ENCODE measurements at places on chromosomes 2 and 18.
A peak's percentile ranks its signal among the peaks of the same experiment; 100 is the strongest.

- no peak for DNase-seq
Measured at GRCh38 chr2:16142383-16143361, 202.3 kb downstream of the MYCN start.

DNA sequence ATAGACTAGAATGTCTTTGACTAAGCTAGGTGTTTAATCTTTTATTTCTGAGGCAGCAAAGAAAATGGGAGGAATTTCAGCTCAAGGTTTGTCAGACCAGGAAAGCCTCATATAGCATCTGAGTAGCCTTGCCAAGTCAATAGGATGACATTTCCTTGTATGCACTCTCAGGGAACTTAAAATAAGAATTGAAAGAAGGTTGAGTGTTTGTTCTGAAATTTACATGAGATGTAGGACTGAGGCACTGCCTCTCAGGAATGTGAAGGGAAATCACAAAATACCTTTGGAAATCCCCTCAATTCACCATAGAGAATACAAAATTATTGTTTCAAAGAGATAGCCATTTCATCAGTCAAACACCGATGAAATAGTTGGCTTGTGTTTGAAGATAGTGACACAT lies 392.0 kb upstream of the NRP2 start:
- DNase-seq, result no peak

DNA sequence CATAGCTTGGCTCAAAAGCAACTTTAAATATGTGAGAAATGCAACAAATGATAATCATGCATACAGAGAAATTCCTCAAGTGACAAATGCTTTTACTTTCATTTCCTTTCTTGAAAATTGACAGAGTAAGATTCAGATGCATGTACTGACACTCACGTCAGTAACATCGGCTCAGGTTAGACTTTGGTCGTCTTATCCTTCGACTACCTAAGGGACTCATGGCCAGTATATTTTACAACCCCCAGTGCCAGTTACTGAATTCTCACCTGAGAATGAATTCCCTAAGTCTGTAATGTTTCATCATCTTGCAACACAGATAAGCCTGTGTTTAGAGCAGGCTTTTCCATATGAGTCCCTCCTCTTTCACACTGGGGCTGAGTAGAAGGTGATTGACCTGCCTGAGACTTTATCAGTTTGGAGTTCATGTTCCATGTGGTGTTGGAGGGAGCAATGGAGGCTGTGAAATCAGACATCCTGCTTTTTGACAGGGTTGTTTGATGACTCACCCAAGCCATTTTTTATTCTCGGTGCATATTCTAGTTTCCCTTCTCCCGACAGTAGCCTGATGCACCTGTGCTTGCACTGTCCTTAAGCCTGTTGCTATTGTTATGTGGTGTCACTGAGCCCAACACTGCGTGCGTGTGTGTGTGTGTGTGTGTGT lies 30.5 kb upstream of the ATP8B1 start:
- no peak for DNase-seq

- DNase-seq, result peak; percentile 62
Measured at GRCh38 chr2:196131384-196131937, 39.9 kb downstream of the STK17B start.

DNA sequence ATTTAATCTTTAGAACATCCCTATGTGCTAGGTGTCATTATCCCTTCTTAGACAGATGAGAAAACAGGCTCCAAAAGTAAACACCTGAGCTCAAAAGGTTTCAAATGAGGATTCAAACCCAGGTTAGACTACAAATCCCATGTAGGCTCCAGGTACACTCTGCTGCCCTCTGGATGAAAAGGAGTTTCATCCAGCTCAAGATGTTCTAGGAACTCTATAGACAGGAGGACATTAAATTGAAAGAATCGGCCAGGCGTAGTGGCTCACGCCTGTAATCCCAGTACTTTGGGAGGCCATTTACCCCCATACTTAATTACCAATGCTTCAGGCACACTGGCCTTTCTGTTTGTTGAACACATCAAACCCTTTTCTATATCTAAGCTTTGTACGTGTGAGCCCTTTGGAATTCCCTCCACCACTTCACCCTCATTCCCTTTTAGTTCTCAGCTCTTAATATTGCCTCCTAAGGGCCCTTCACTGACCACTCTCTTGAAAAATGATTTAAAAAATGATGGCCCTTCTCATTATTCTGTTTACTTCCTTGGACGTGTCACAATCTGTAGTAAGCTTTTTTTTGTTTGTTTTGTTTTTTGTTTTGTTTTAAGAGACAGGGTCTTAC lies 10.7 kb downstream of the SLC25A12 start:
- no peak for DNase-seq

DNA sequence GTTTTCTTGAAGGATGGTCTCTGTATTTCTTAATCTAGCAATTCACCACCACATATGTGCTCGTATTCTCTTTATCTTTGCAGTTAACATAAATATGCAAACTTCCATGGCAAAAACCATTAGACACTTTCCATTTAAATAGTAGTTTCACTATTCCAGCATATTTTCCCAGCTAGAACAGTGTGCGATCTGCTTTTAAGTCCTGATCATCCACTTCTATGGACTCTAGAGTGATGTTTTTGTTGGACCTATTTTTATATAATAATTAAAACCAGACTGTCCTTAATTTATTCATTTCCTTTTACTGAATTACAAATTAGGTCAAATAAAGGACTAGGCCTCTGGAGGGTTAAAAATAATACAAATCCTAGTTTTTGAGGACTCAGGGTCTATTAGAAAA lies 418.4 kb upstream of the TRIB2 start:
- no peak for DNase-seq

- no peak for DNase-seq
Measured at GRCh38 chr2:126300348-126300747, 355.6 kb upstream of the GYPC start.

GRCh38 chr2:7905756-7906155 lies 776.1 kb upstream of the ID2 start:
- no peak for DNase-seq

DNA sequence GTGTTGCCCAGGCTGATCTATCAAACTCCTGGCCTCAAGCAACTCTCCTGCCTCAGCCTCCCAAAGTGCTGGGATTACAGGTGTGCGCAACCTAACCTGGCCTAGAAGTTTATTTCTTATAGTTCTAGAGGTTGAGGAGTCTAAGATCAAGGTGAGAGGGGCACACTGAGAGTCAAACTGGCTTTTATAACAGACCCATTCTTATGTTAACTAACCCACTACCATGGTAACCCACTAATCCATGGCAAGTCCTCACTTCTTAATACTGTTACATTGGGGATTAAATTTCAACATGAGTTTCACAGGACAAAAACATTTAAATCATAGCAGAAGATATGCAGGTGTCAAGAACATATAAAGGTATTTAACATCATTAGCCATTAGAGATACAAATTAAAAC lies 50.6 kb downstream of the MDH1 start:
- DNase-seq, result no peak

DNA sequence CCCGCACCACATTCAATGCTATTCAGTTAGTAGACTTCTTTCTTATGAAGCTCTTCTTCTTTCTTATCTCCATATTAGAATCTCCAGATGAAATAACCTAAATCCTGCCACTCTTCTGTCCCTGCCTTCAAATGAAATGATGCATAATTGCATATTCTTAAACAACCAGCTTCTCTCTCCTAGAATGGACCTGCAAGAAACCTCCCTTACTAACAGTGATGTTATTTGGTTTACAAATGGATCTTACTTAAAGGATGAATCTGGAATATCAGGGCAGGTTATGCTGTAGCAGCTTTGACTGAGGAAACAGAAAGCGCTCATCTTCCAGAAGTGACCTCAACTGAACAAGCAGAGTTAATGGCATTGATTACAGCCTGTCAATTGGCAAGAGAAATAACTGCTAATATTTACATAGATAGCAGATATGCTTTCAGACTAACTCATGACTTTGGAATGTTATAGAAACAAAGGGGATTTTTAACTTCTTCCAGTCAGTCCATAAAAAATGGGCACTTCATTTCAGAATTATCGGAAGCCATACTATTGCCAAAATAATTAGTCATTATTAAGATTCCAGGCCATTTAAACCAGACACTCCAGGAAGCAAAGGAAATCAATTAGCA lies 755.7 kb upstream of the HS6ST1 start:
- DNase-seq, result no peak

- DNase-seq, result peak; percentile 25
Measured at GRCh38 chr18:58135701-58136331, 91.8 kb downstream of the NEDD4L start.

DNA sequence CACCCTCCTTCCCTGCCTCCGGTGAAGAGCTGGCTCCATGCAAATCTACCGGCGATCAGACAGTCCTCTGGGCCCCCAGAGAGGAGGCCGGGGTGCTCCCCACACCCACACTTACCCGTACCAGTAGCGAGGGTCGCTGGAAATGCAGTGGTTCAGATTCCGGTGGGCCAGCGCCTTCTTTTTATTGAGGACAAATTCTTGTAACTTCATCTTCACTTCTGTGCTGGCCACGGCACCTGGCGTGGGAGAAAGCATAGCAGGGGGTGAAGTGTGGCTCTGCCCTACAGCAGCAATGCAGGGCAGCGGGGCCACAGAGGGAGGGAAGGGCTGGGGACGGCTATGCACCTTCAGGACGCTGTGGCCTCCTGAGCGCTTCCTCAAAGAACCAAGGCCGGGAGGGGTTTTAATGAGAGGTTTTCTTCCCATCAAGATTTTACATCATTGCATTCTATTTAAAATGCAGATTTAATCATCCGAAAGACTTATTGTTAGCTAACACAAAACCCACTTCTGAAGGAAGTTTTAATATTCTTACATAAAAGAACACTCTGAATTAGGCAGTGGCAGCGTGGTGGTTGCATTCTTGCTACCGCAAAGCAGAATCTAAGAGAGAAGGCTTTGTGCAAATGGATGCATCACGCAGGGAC lies 237.0 kb downstream of the HDAC4 start:
- DNase-seq, result no peak

- no peak for DNase-seq
Measured at GRCh38 chr18:78913830-78914231, 65.8 kb upstream of the SALL3 start.

DNA sequence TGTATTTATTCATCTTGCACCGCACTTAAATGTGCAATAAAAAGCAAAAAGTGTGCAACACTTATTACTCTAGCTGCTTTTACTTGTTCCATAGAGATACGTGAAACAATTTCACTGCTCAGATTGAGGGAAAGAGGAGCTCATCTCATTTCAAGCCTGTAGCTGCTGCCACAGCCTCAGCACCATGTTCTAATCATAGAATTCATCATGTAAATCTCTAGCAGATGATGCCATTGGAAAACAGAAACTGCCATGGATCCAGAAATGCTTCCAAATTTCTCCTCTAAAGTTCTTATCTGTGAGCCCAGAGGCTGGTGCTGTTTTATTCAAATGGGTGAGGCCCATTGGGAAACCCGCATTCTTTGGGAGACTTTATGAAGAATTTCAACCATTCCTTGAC lies 2.0 kb downstream of the CDC42EP3 start:
- DNase-seq, result no peak

GRCh38 chr2:120722246-120722567 lies 13.5 kb upstream of the GLI2 start:
- DNase-seq, result no peak

DNA sequence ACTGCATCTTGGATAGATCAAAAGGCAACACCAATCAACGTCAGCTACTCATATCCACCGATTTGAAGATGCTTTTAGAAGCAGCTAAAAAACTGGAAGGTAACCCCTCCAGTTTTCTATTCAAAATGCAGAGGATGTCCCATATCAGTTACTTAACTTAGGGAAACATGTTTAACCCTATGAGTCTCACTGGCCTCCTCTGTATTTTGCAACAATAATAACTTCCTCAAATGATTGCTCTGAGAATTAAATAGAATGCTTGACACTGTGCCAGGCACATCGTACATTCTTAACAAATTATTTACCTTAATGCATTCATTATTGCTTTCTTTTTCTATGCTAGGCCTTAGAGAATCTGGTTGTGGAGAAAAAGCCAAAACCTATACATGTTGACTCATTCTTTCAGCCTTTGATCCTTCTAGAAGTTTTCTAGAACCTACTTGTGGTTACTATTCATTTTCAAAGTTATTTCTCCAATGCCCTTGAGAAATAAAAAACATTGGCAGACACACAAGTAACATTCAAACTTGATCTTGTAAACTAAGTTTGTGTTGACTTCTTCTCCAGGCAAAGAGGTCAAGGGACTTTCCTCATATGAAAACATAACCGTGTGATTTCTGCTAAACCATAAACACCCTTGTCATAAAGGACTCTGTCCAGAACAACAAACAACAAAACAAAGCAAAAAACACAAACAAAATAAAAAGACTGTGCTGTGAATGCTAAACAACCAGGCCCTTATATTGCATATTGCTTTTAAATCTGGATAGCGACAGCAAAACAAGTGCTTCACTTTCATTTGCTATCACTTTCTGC lies 4.6 kb downstream of the DOCK10 start:
- DNase-seq, result no peak

DNA sequence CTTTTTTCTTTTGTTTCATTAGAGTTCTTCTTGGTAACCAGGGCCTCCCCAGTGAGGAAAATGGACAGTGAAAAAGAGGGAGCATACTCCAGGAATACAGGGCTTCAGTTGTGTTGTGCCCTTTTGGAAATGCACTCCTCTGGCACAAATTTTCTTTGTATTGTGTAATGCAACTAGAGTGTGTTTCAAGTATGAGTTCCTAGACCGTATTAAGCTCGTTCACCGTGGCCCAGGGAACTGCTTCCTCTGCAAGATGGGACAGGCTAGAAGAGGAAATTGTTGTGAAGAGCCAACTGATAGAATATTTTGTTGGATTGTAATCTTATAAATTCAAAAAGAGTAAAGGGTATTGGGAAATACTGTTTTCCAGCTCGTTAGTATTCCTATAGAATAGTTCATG lies 137.2 kb upstream of the TTC39C start:
- DNase-seq, result no peak

- no peak for DNase-seq
Measured at GRCh38 chr2:46703588-46703987, 212.0 kb downstream of the MCFD2 start.

DNA sequence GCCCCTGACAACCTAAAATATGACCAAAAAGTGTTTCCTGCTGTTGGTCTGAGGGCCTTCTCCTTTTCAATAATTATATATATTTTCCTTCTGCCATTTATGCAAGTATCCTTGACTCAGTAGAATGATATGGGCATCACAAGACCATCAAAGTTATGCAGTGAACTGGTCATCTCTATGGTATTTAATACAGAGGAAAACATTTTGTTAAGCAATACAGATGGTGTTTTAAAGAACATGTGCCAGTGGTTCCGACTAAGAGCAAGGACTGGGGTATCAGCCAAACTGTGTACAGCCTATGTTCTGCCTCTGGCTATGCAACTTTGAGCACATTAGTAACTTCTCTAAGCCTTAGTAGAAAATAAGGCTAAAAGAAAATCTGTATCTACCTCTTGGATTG lies 179.0 kb downstream of the TRABD2A start:
- DNase-seq, result no peak

GRCh38 chr2:69693775-69694450 lies 48.0 kb upstream of the ANXA4 start:
- DNase-seq, result no peak

GRCh38 chr2:25301453-25302352 lies 40.0 kb downstream of the DNMT3A start:
- peak; percentile 73 for DNase-seq

GRCh38 chr2:225526760-225527390 lies 127.4 kb downstream of the NYAP2 start:
- no peak for DNase-seq
